ENCODE measurements at places on chromosomes 3 and 15.

GRCh38 chr3:179189759-179190158 is 41.6 kb downstream of the PIK3CA start:
- no peak for DNase-seq

GRCh38 chr3:50478671-50479260 is 24.7 kb downstream of the CACNA2D2 start:
- no peak for DNase-seq

DNA sequence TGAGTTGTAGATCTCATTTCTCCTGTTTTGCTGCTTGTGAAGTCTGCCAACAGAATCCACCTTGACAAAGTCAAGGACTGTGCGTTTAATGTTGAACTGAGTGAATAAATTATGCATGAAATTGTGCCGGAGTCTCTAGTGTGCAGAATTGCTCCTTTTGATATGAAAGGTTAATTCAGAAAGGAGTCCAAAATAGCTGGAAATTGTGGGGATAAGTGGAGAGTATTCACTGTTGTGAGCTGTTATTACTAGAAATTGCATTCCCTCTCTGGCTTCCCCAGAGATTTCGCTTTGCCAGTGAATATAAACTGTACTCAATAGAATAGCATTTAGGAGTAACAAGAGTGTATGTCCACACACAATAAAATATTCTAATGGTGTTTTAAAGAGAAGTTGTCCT is 43.1 kb downstream of the SAMMSON start:
- no peak for DNase-seq

DNA sequence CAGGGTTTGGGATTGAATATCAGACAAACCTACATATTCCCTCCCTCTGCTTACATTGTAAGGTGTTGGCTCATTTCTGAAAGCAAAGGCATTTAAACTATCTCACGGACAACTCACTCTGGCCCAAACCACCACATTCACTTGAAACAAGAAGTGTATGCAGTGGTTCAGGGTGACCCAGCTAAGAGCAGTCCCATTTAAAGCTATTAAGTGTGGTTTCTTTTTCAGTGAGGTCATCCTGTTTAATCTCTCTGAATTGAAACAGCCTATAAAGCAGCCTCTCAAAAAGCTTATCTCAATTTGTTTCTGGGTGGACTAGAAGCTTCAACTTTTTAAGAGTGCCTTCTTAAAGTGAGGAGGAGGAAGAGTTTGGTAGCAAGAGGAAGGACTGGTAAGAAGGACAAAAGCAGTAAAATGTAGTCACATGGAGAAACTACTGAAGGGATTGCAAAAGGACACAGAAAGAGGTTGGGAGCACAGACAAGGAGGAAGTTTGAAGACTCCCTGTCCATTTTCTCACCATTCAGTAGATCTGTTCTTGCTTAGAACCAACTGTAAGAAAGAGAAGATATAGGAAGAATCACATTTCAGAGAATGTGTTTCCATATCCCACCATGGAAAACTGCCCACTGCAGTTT is 151.6 kb downstream of the TMCO5A start:
- no peak for DNase-seq

DNA sequence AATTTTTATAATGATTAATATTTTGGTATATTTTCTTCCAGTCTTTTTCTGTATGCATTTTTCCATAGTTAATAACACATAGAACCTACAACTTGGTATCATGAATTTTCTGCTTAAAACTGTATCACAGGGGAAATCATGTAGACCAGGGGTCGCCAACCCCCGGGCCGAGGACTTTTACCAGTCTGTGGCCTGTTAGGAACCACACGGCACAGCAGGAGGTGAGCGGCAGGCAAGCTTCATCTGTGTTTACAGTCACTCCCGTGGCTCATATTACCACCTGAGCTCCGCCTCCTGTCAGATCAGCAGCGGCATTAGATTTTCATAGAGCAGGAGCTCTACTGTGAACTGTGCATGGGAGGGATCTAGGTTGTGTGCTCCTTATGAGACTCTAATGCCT is 54.7 kb downstream of the RPL22L1 start:
- DNase-seq = no peak

- DNase-seq = no peak
These were observed 61.5 kb downstream of the CGGBP1 start for GRCh38 chr3:87997298-87997697.

DNA sequence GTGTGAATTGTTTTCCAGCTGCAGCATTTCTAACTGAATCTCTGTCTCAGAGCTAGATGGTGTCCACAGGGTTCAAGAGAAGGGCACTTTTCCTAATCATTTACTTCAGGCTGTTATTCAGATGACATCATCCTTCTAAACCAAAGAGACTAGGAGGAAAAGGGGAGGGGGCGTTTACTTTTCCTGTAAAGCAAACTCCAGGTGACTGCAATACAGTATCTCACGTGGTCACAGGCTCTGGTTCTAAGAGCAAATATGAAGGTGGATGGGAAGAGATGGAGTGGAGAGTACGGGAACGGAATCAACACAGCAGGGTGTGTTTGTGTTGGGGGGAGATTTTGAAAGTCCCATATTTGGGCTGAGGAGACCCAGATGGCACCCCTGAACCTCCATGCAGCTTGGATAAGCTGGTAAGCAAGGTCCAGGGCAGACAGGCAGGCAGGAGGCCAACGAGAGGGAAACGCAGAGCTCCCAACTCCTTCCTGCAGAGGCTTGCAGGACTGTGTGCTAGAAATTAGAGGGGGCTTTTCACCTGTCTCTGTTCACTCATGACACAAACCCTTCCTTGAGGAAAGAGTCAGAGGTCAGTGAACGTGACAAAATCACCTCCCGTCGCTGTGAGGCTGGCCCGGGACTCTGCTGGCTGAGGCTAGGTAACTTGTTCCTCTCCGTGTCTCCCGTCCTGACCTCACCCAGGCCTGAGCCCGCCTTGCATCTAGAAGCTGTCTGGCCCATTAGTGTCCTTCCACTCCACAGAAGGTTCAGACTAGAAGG is 151.2 kb downstream of the OPA1 start:
- DNase-seq = no peak

GRCh38 chr3:106401666-106402490 is 533.1 kb upstream of the CBLB start:
- no peak for DNase-seq

GRCh38 chr15:89078851-89079810 is 9.1 kb upstream of the ABHD2 start:
- no peak for DNase-seq

GRCh38 chr3:63877737-63878393 is 14.2 kb downstream of the ATXN7 start:
- no peak for DNase-seq

DNA sequence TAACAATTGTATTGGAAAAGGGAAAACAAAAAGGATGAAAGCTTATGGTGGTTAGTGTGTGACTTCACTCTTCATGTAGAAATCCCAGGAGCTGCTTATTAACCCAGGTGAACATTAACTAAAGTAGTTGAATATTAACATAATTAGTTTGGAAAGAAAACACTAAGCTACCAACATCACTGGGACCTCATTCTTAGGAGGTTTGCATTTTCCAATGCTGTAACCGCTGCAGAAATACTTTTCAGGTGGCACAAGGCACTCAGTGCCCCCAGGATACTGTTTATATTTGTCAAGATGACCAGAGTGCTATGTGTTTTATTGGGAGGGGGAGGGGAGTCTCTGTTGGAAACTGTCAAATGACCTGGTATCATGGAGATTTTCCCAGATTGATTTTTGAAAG is 25.9 kb upstream of the VILL start:
- DNase-seq = no peak

DNA sequence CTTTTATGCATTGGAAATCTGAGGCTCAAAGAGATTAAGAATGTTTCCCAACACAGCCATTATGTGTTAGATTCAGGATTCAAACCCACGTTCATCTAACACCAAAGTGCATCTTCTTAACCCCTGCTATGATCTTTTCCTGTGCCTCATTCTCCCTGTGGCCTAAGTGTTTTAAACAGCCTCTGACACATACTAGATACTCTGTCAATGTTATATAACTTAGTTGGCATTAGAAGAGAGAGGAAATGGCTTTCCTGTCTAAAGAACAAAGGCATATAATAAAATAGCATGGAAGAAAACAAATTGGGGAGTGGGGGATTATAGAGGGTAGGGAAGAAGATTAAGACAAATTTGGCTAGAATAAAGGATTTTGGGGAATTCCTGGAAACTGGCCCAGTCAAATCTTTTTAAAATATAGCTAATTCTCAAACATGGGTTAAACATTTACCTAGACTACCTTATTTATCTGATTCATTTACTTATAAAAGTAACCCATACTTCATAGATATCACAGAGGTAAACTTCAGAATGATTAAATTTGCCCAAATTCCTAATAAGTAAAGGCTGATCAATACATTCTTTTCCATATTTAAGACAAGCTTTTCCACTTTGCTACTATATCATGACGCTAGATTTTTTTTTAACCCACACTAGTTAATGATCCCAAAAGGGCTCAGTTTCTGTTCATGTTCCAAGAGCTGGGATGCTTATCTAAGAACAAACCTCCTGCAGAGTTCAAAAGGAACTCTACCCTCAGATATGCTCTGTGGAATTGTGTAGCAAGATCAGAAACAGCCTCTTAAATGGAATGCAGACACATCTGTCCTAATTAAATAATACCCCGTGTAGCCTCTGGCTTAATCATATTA is 122.9 kb upstream of the PTPRG start:
- DNase-seq = no peak

GRCh38 chr3:51332156-51332555 is 52.9 kb upstream of the MANF start:
- no peak for DNase-seq

DNA sequence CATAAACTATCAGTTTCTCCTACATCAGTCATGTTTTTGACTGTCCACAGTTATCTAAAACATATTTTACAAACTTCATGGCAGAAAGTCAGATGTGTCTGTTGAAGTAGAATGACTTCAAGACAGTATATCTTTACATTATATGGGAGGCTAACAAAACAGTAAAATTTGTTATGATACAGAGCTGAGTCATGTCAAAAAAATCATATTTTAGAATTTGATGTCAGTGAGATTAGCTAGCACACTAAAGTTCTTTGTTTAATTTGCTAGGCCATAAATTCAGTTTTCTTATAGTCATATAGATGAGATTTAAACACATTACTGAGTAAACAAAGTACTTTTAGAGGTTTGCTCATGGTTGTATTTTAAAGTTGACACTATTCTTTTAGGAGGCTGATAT is 80.3 kb upstream of the IGSF10 start:
- DNase-seq = no peak

- DNase-seq = no peak
These were observed 47.5 kb downstream of the RAB11A start for GRCh38 chr15:65916664-65917406.

DNA sequence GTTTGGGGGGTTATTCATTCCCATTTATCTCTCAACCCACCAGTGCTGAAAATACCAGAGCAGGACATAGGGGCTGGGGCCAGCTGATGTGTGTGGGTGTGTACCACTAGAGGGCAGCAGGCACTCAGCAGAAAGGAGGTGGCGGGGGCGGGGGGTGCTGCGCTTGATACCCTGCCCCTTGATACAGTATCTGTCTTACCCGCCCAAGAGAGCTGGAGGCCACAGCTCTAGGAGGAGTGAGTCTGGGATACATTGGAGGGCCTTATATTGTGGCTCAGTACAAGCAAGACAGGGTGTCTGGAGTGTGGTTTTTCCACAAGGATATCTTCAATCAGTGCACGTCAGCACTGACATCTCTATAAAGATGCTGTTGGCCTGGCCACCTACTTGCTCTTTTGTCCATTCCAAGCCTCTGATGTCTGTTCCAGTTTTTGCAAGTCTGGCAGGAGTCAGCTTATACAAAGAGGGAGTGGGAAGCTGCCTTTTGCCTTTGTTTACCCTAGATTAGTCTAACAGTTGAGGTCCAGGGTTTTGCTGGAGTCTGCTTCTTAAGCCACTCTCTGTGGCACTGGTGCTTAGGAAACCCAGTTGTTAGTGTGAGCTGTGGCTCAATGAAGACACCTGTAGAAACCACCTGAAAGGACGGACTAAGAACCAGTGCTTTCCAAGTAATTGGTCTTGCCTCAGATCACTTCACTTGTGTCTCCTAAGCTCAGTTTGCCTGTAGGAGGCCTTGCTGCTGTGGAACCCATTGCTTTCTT is 1.5 kb upstream of the RBM15B start:
- no peak for DNase-seq

GRCh38 chr3:57961828-57962447 is 46.3 kb upstream of the FLNB start:
- no peak for DNase-seq

- DNase-seq = no peak
These were observed 611.0 kb downstream of the NSUN3 start for GRCh38 chr3:94673876-94674275.

- no peak for DNase-seq
These were observed 1.2 kb downstream of the C3orf85 start for GRCh38 chr3:109137761-109138160.

All from stimulated activated CD8-positive, alpha-beta memory T cell treated with anti-CD3 and anti-CD28 coated beads, Interleukin-15, amount 100 ng/mL, for 1 hour (primary cell).